Activated CD4-positive, alpha-beta T cell treated with anti-CD3 and anti-CD28 coated beads, Interleukin-2, Interleukin-4, amounts not matched to agents 100 ng/mL and 50 ng/mL, durations not matched to agents 16 hours and 8 hours (primary cell): ENCODE measurements at places on chromosomes 2 and 18.

GRCh38 chr2:48048476-48049171 is 142.3 kb upstream of the FBXO11 start:
- DNase-seq, result no peak

GRCh38 chr2:149473521-149473920 is 114.1 kb downstream of the MMADHC start:
- no peak for DNase-seq

DNA sequence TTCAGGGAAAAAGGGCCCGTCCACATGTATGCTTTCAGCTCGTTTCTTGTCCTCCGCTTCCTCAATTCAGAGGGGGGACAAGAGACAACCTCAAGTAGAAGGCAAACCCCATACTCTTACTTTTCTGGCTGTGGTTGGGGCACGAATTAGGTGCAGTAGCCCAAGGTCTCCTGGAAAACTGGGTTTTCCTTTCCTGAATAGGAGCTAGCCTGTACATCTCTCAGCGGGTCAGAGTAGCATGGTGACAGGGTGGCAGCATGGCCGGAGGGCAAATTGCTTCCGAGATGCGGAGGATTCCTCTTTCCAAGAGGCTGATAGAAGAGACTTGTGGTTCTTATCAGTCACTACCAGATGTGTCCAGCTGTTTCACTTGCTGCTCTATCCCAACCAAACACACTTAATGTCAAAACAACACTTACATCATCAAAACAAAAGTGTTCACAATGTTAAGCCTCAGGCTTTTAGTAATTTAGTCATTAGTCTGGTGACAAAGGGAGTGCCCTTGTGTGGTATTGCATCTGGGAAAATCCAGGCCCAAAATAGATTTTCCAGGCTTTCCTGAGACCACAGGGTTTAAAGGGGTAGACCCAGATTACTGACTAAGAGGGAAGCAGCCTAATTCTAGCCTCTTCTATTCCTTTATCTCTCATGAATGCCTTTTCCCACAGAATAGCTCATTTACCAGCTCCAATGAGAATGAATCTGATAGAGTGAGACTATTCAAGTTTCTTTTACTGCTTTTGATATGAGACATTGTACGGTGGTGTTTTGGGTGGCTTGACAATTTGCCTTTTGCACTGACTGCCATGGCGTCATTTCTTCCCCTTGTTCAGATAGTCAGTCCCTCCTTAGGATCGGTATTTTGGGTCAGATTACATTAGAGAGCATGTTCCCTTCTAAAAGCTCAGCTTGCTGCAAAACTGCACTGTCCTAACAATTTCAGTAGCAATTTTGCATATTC is 162.0 kb downstream of the LTBP1 start:
- DNase-seq, result no peak

GRCh38 chr2:168494190-168494711 is 38.2 kb downstream of the CERS6 start:
- DNase-seq, result peak; percentile 12

GRCh38 chr18:25786758-25787157 is 303.7 kb downstream of the SS18 start:
- DNase-seq, result no peak

DNA sequence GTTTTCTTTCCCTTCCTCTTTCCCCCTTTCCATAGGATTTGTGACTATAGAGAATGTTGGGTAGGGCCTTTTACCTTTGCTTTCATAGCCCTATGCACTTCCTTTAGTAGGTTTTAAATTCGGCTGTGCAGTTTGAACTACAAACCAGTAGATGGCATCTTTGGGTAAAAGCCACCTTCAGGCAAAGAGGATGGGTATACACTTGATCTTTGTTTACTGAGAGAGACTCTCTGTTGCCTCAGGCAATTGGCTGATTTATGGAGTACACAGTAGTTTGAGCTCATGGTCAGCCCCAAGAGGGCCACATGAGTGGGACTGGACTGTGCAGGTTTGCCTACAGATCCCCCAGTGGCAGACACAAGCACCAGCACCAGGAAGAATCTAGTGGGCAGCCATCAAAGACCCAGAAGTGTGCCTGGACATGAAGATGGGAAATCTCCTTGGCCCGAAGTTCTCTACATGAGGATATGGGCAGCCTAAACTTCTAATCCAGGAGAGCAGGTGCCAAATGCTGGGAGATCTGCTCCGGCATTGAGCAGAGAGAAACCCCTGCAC is 1304.3 kb upstream of the DDX18 start:
- DNase-seq, result peak; percentile 0

DNA sequence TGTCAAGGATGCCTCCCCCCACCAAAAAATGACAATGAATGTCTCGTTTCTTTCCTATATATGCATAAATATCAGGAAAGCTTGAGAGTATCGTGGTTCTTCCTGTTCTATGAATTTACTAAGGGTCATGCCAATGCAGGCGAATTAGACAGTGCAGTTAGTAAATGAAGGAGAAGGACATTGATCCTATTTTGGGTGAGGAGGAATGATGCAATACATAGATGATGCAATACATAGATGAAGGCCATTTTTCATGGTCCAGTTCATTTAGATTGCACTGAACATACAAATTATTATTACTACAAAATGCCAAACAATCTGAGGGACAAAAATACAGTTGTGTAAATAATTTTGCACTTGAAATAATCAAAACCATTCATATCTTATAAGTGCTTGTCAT is 1265.0 kb downstream of the LRP1B start:
- no peak for DNase-seq

DNA sequence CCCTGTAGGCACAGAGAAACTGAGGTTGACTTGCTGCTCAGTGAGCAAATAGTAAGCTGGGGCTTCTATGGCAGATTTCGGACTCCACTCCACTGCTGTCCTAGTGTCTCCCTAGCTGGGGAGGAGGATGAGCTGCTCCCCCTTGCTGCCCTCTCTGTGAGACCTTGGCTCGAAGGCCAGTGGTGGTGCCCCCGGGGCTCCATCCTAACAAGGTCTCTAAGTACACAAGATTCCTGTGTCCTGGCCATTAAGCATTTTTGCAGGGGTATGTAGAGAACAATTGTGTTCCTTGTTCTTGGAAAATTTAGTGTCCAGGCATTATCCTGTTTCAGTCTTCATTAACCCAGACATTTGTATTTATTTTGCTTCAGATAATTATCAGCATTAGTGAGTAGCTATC is 21.3 kb upstream of the BCL2L11 start:
- no peak for DNase-seq

GRCh38 chr2:65030476-65031332 is 25.5 kb upstream of the CEP68 start:
- DNase-seq, result no peak

- no peak for DNase-seq
These were observed 81.2 kb downstream of the NEDD4L start for GRCh38 chr18:58125183-58125582.

DNA sequence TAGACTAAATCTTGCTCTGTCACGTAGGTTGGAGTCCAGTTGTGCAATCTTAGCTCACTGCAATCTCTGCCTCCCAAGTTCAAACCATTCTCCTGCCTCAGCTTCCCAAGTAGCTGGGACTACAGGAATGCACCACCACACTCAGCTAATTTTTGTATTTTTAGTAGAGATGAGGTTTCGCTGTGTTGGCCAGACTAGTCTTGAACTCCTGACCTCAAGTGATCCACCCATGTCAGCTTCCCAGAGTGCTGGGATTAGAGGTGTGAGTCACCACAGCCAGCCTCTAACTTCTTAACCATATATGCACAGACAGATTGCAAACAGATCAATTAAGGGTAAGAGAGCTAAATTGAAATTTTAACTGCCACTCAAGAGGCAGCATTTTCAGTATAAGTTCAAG is 22.1 kb upstream of the CNGA3 start:
- DNase-seq, result no peak

DNA sequence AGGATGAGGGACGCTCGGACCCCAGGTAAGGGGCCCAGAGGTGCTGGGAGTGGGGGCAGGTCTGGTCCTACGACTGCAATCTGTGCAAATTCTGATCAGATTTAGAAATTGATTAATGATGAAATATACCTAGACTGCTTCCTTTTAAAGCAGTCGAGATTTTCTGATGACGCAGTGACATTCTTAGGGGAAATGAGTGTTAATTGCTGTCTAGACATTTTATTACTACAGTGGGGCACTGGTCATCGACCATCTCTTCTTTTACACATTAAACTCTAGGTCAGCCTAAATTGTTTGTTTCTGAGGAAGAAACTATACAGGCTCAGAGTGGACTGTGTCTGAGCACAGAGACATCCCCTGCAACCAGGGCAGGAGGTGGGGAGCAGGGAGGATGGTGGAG is 154.4 kb upstream of the SALL3 start:
- no peak for DNase-seq

DNA sequence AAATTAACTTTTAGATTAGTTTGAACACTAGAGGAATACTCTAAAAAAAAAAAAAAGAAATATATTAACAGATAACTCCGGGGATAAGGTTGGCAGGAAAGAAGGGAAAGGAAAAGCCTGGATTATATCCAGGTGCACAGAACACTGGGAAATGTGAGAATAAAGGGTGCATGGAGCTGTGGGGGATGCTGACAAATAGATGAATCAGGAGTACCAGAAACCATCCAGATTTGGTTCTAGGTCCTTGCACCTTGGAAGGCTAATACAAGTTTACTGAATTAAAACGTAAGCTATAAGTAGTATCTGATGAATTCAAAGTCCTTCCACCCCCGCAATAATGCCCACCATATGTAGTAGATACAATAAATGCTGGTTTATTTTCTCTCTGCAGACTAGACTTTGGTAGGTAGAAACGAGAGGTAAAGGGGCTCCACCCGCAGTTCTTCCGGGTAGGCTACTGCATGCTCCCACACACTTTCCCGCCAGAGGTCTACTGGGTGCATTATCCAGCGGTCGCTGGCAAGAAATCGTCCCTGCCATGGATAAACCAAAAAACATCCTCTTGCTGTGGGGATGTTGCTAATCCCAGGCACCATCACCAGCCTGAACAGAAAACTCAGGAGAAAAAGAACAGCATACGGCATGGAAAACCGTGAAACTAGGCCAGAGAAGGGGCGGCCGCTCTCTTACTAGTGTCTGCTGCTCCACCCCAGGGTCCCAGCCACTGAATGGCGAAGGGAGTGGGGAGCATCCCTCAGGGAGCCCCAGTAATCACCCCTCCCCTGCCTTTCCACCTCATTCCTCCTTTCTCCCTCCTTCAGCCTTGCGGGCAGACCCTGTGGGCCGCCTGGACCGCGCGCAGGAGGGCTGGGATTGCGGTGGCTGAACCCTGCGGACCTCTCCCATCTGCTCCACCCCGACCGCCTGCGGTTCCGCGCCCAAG is 1.5 kb downstream of the CNRIP1 start:
- DNase-seq, result no peak

DNA sequence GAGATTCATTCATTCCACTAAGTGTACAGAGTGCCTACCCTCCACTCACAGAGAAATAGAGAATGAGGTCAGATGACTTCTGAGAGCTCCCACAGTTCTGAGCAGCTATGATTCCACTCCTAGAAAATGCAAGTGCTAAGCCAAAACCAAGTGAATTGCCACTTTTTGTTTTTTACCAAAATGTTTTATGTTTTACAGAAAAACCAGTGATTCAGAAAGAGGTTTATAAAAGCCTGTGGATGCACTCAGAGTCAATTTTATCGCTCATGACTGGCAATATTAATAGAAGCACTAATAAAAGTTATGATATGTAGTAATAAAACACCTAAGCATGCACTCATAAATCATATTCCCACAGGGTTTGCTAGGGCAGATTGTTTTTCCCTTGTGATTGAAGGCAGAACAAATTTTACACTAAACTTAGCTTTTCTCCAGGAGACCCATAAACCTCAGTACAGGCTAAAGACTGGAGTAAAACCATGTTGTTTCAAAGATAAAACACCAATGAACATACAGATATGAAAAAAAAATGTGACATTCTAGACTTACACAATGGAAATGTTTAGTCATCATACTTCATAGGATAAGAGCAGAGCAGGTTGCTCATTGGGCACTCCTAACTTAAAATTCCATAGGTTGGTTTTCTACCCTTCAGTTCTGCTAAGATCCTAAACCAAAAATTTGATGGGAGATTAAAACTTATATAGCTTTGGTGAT is 67.5 kb downstream of the PDK1 start:
- DNase-seq, result no peak

GRCh38 chr2:204452464-204453023 is 92.7 kb upstream of the PARD3B start:
- no peak for DNase-seq

DNA sequence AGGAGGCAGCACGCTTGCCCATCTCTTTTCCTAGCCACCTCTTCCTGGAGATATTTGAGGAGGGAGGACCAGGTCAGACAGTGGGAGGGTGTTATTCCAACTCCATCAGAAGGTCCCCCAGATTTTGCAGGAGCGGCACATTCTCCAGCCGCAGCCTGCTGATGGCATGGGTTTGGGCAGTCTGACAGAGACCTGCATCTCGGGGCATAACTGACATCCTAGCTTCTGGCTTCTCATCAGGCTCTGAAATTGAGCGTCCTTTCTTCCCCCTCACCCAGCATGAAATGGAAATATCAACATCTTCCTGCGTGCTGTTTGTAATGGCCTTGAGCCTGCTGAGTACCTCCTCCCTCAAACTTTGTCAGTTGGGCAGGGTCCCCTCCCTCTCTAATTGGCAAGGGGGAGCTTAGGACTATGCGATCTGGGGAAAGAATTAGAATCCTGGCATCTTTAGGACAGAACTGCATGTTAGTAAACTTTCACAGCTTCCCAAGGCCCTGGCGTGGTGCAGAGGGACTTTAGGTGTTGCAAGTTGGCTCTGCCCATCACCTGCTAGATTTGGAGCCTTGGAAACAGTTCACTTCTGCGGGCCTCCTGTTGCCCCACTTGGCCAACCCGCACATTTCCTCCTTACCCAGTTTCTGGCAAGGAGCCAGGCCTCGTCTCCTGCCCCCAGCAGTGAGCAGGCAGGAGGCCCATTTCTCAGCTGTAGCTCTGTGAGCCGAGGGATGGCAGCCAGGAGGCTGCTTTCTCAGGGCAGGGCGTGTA is 2.2 kb downstream of the ITM2C start:
- DNase-seq, result peak; percentile 50

GRCh38 chr2:20067992-20068584 is 16.7 kb upstream of the LAPTM4A start:
- no peak for DNase-seq

DNA sequence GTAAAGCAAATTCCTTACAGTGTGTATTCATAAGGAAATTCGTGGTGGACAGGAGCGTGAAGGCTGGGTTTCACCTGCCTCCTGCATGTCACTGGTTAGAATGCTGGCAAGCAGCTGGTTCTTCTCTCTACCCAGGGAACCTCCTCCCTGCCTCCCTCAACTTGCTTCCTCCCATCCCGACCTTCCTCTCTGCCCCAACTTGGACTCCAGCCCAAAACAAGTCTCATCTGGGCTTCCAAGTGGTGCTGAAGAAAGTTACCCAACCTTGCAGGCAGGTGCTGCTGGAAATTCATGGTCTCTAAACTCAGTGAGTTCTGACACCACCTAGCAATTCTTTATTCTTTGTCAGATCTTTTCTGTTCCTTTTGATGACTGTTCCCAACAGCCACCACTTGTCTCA is 184.5 kb downstream of the BCL2 start:
- no peak for DNase-seq
